Hepatocyte (in vitro differentiated cells): ENCODE measurements at places on chromosomes 2 and 18. TPM values are rescaled to one million over a fixed set of nuclear protein-coding genes. Genes with fewer than 3 reads are reported as not detected.

The SLC16A14 gene
- total RNA-seq, result 1.8 and 2.1 TPM in 2 replicates

GRCh38 chr2:97653473-97653872 is 7.6 kb downstream of the COX5B start:
- DNase-seq, result no peak

The EMILIN2 gene
- 10.6 and 11.9 TPM in 2 replicates for total RNA-seq

The GPBAR1 gene
- total RNA-seq, result 6.1 and 10.9 TPM in 2 replicates

DNA sequence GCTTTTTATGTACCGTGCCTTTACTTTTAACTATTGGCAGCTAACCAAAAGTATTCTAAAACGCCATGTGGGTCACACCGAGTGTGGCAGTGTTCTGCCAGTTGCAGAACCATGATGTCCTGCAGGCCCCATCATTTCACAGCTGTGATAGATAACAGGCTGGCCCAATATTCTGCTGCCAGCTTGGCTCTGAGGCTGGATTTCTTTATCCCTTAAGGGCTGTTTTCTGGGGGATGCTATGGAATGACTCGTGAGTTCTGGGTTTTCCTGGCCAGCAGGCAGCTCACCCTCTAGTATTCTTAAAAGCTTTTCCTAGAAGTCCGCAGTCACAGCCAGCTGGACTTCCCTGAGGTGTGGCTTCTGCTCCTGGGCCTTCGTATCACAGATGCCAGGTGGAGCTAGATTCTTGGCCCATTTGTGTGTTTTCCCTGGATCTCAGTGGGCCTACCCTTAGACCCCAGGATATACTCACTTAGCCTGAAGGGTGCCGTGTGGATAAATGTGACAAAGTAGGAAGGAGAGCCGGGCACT is 41.0 kb downstream of the FHOD3 start:
- DNase-seq, result no peak

The L3MBTL4 gene
- total RNA-seq, result 7.6 and 14.1 TPM in 2 replicates
